ENCODE measurements at places on chromosomes 13 and 19.
A peak's percentile ranks its signal among the peaks of the same experiment; 100 is the strongest.

DNA sequence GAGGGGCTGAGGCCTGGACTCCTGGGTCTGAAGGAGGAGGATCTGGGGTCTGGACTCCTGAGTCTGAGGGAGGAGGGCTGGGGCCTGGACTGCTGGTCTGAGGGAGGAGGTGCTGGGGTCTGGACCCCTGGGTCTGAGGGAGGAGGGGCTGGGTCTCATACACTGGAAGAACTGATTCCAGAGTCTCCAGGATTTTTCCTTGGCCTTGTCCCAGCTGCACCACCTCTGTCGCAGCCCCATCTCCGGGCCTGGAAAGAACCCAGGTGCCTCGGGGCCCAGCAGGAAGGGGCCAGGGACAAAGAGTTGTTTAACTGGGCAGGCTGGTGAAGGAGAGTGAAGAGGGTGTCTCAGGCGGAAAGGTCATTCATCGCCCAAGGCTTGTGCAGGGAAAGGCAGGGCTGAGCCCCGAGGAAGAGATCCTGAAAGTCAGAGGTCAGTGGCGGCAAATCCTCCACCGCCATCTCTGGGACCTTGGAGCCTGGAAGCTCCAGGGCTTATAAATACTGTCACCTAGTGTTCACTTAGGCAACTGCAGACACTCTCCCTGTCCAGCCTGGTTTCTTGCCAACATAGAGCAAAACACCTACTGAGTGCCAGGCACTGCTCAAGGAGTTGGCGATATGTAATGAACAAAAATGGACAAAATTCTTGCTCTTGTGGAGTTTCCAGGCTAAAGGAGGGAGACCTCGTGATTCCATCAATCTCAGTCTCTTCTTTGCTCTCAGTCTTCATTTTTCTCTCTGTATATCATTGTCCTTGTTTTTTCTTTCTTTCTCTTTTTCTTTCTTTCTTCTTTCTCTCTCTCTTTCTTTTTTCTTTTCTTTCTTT lies 4.4 kb upstream of the KCNN4 start:
- peak; percentile 75 for DNase-seq

- DNase-seq, result no peak
Measured at GRCh38 chr13:51035978-51036377, 75.1 kb downstream of the C13orf42 start.

DNA sequence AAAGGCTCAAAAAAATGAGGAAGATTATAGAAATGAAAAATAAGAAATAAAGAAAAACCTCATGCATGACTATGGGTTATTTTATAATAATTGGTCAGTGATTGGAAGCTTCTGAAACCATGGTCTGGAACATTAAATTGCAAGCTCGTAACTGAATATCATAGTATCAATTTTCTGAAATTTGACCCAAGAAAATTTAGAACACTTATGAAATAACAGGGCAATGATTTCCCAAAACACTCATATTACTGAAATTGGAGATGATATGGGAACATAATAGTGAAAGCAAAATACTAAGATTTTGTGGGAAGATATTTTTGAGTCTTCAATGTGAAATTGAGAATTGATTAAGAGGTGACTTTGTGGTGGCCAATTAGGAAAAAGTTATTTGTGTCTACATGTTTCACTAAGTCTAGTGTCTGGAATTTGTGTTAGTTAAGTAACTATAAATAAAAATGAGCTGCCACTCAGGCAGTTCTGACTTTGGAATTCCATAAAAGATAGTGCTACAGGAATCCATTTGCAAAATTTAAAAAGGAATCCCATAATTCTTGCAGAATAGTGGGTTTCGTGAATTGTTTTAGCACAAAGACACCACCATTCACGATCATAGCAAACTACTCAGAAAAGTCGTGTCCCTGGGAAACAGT lies 603.0 kb downstream of the LMO7 start:
- DNase-seq, result no peak

DNA sequence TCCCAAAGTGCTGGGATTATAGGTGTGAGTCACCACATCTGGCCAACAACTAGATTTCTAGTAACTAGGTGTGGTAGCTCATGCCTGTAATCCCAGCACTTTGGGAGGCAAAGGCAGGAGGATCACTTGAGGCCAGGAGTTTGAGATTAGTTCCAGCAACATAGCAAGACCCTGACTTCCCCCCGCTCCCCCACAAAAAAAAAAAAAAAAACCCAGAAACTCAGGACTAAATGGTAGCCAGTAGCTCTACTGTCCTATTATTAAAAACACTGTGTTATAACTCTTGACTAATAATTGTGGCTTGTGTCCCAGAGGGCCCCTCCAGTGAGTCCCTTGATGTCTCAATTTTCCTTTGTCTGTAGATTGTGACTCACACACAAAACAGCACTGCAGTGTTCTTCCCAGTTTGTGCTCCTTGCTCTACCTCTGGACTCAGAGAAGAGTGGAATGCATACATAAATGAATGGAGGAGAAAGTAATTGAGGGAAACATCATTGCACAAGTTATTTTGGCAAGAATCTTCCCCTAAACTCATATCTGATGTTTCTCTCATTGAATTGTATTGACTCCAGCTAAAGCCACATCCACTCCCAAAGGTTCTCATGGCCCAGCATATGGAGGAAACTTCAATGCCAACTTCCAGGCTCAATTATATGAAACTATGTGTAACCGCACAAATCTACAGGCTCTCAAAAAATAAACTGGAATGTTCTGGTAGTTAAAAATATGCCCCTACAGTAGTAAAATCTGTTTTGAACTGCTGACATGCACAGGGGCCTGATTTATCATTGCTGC lies 8.8 kb downstream of the TPT1 start:
- DNase-seq, result peak; percentile 99

- no peak for DNase-seq
Measured at GRCh38 chr13:33202644-33203169, 82.8 kb downstream of the STARD13 start.

DNA sequence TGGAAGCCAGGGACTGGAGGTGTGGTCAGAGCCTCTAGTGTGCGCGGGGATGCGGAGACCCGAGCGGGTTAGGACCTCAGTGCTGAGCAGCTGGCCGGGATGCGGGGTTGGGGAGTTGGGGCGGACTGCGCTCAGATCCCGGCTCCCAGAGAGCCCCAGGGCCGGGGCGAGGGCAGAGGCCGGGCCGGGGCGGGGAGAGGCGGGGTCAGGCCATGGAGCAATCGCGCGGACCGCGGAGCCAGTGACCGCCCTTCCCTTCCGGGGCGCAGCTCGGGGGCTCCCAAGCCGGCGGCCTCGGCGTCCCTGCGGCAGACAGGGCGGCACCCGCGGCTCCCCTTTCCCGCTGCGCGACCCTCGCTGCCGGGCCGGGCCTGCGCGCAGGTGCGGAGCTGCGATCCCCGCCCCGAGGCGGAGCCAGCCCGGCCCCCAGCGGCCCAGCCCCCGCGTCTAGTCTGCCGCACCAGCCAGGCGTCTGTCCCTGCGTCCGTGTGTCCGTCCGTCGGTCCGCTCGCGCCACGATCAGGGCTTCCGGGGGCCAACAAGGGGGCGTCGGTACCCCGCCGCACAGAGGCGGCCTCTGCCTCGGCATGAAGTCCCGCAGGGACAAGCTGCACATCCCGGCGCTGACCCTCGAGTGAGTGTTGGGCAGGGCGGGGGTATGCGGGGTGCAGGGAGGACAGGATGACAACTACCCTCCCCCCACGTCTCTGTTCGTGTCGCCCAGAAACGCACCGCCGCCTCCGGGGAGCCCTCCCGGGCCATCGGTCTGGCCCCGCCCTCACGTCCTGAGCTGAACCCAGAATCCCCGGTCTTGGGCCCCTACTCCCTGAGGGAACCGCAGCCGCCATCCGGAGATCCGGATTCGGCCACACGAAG lies 12.4 kb downstream of the MAST3 start:
- no peak for DNase-seq

GRCh38 chr13:32262165-32262564 lies 53.0 kb downstream of the ZAR1L start:
- no peak for DNase-seq

GRCh38 chr19:6048793-6049405 lies 61.4 kb downstream of the RFX2 start:
- peak; percentile 80 for DNase-seq

DNA sequence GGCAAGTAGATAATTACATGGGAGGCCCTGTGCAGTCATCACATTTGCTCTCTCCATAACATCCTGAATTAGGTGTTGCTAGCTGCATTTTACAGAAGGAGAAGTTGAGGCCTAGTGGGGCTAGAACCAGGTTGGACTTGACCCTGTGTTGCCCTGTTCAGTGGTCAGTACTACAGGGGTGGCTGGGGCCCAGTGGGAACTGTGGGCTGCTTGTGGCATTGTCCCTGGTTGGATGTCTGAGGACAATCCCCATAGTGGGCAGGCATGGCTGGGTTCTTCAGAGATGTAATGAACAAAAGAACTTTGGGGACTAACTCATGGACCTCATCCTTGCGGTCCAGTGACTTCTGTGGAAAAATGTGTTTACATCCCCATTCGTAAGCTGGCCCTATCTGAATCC lies 38.9 kb downstream of the MTUS2 start:
- DNase-seq, result no peak

DNA sequence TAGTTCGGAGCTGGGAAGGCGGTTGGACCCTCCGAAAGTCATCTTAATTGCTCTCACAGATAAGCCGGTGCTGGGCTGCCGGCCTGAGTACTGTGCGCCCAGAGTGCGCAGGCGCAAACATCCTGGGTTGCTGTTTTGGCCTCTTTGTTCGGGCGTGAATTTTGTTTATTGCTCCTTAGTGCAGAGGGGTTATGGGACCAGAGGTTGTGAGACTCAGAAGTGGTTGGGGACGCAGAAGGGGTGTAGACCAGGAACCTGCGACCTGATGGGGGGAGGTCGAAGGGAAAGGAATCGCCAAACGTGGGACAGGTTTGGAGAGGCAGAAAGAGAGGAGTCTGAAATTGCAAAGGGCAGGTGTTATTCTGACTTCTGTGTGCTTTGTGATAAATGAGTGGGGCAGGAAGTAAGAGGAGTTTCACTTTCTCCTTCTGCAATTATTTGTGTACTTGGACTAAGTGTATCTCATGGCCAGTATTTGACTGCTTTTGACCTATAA lies 607 bp upstream of the ZNF566 start:
- DNase-seq, result peak; percentile 96

DNA sequence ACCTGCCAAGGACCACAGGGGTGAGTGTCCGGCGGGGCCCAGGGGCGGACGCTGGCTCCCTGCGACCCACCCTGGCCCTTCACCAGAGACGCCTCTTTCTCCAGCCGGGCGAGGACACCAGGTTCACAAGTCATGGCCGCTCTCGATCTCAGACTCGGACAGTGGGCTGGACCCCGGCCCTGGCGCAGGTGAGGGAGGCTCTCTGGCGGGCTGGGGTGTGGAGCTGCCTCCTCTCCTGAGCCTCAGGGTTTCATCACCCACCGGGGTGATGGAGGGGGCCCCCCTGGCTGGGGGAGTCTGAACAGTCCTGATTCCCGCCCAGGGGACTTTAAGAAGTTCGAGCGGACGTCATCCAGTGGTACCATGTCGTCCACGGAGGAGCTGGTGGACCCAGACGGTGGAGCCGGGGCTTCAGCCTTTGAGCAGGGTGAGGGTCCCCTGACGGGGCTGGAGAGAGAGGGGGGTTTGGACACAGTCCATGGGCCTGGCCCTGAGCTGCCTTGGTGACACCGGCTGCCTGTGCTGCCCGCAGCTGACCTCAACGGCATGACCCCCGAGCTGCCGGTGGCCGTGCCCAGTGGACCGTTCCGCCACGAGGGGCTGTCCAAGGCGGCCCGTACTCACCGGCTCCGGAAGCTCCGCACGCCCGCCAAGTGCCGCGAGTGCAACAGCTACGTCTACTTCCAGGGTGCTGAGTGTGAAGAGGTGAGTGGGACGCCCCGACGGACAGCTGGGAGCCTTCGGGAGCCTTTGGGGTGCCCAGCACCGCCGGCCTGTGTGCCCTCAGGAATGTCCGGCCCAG lies 13.6 kb downstream of the ARHGAP45 start:
- DNase-seq, result no peak

All from fibroblast of pulmonary artery (primary cell).